Calu3 (cell line): ENCODE measurements at places on chromosomes 5 and 9. TPM values are rescaled to one million over a fixed set of nuclear protein-coding genes. Genes with fewer than 3 reads are reported as not detected.

- H3K4me3 ChIP-seq = no peak overlapping the region
- H3K4me1 ChIP-seq = no peaks in the 10 kb centered on the region
- H3K27ac ChIP-seq = no peak overlapping the region
- no peak for DNase-seq
- no peaks in the 10 kb centered on the region for H3K36me3 ChIP-seq
These were observed 85.9 kb upstream of the SIMC1 start for GRCh38 chr5:176152191-176152929.

GRCh38 chr9:114779352-114779845 lies 26.4 kb downstream of the TNFSF15 start:
- H3K27me3 ChIP-seq = peaks cover 10% of the 10 kb centered on the region
- H3K4me1 ChIP-seq = peaks cover 41% of the 10 kb centered on the region
- DNase-seq = peak; percentile 89
- H3K36me3 ChIP-seq = peaks cover 5% of the 10 kb centered on the region

ANXA1 gene
- 458 and 526 TPM in 2 replicates for total RNA-seq

BTNL8 gene
- total RNA-seq = not detected in 2 replicates

CCL28 gene
- 9.9 and 12.2 TPM in 2 replicates for total RNA-seq

GRCh38 chr5:66538531-66538930 lies 57.7 kb upstream of the MAST4 start:
- no peaks in the 10 kb centered on the region for H3K4me1 ChIP-seq
- no peak overlapping the region for H3K4me3 ChIP-seq
- peaks cover 34% of the 10 kb centered on the region for H3K27me3 ChIP-seq

DNA sequence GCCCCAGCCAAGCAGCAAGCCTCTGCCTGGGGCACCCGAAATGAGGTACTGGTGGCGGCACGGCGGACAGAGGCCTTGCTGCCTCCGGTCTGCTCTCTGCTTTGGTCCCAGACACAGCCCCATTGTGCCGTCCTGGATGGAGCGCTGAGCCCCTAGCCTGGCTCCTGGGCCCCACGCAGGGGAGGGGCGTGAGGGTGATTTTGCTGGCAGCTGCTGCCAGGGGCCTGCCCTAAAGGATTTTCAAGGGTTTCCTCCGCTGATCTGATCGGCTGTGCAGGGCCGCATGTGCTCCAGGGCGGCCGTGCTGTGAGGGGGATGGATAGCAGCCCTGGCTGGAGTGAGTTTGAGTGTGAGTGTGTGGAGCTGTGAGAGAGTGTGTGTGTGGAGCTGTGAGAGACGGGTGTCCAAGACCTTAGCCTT lies 1.3 kb downstream of the GPSM1 start:
- H3K4me1 ChIP-seq = no peaks in the 10 kb centered on the region
- H3K36me3 ChIP-seq = no peaks in the 10 kb centered on the region
- no peaks in the 10 kb centered on the region for H3K27me3 ChIP-seq
- H3K4me3 ChIP-seq = no peak overlapping the region
- no peak overlapping the region for H3K27ac ChIP-seq
- DNase-seq = no peak

RCL1 gene
- 20.7 and 21.3 TPM in 2 replicates for total RNA-seq

- H3K4me1 ChIP-seq = peaks cover 27% of the 10 kb centered on the region
- H3K4me3 ChIP-seq = no peak overlapping the region
- H3K27me3 ChIP-seq = no peaks in the 10 kb centered on the region
- DNase-seq = no peak
These were observed 15.5 kb downstream of the TYRP1 start for GRCh38 chr9:12708562-12709298.

- no peak overlapping the region for H3K27ac ChIP-seq
- peaks cover 18% of the 10 kb centered on the region for H3K27me3 ChIP-seq
- peaks cover 10% of the 10 kb centered on the region for H3K4me1 ChIP-seq
- no peak for DNase-seq
- no peak overlapping the region for H3K4me3 ChIP-seq
- H3K36me3 ChIP-seq = no peaks in the 10 kb centered on the region
These were observed 171.9 kb downstream of the ZNF462 start for GRCh38 chr9:107034831-107035230.

GRCh38 chr9:121498487-121499176 lies 1.0 kb downstream of the GGTA1 start:
- no peak overlapping the region for H3K27ac ChIP-seq
- peaks cover 17% of the 10 kb centered on the region for H3K4me1 ChIP-seq
- H3K27me3 ChIP-seq = peaks cover 73% of the 10 kb centered on the region
- peak; percentile 14 for DNase-seq

GRCh38 chr9:96071076-96071814 lies 195.8 kb downstream of the ERCC6L2 start:
- no peaks in the 10 kb centered on the region for H3K4me1 ChIP-seq
- H3K27ac ChIP-seq = no peak overlapping the region
- no peaks in the 10 kb centered on the region for H3K36me3 ChIP-seq
- H3K4me3 ChIP-seq = no peak overlapping the region
- peak; percentile 29 for DNase-seq
- peaks cover 26% of the 10 kb centered on the region for H3K27me3 ChIP-seq

DNA sequence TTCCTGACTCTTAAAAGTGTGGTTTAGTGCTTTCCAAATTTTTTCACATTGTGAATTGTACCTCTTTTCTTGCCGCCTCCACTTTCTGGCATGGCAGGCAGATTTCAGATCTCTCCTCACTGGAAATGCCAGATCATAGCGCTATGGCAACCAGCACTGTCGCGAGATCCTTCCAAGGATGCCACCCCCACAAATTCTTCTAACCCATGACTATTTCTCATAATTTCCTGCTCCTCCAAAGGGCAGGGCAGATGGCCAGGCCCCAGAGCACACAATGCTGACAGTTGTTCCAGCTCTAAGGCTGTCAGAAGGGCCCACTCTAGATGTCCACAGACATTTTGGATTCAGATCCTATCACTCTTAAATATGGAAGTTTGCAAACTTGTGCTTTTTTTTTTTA lies 446.2 kb upstream of the RIOK2 start:
- no peaks in the 10 kb centered on the region for H3K36me3 ChIP-seq
- no peak for DNase-seq
- H3K4me1 ChIP-seq = no peaks in the 10 kb centered on the region
- no peak overlapping the region for H3K4me3 ChIP-seq

DNA sequence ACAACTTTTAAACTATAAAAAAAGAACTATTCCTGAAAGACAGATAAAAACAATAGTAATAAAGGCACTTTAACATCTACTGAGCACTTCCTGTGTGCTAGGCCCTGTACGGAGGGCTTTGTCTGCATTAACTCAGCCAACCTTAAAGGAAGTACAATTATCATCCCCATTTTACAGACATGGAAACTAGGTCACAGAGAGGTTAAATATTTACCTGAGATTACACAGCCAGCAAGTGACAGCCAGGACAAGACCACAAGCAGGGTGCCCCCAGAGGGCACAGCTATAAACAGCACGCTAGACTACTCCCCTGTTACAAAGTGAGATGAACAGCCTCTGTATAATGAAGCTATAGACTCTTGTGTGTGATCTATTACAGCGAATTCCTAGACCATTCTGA lies 25.5 kb downstream of the DDX31 start:
- peak; percentile 5 for DNase-seq
- no peaks in the 10 kb centered on the region for H3K27me3 ChIP-seq
- H3K27ac ChIP-seq = no peak overlapping the region
- H3K4me3 ChIP-seq = no peak overlapping the region
- H3K36me3 ChIP-seq = peaks cover 24% of the 10 kb centered on the region
- H3K4me1 ChIP-seq = peaks cover 11% of the 10 kb centered on the region

DNA sequence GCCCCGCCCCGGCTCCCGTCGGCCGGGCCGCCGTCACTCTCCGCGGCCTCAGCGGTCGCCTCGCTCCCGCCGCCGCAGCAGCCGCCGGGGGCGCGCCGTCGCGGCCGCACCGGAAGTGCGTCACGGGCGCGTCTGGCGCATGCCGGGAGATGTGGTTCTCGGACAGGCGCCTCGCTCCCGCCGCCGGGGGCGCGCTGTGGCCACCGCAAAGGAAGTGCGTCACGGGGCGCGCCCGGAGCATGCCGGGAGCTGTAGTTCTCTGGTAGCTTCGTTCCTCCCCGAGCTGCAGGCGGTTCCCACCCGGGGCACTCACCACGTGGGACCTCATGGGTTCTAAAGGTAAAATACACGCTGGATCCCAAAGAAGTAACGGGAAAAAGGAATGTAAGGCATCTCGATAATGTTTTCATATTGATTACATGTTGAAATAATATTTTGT lies at the start of gene UBAC1:
UBAC1 (minus strand) TSS at position 97 of the 439 bp plus-strand sequence. CDS start 211 bp downstream, outside the sequence.
- H3K4me1 ChIP-seq = peaks cover 19% of the 10 kb centered on the region
- peak; percentile 93 for DNase-seq
- H3K27me3 ChIP-seq = peaks cover 21% of the 10 kb centered on the region

SLC34A3 gene
- 0.26 and 0.34 TPM in 2 replicates for total RNA-seq

DNA sequence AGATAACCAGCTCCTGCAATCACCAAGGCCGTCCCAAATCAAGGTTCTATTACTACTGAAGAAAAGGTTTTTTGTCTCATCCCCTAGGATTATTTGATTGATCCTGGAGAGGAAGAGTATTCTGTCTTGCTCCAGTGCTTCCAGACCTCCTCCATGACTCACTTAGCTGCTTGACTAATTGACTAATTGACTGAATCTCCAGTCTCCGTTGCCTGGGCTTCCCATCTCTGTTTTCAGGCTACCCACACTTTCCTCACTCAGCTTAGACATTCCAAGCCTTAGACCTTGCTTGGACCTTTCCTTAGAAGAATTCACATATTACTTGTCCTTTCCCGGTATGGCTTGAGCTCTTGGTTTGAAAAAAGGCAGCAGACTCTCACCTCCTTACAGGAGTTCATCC lies 60.6 kb downstream of the FRMD3 start:
- H3K4me1 ChIP-seq = peaks cover 12% of the 10 kb centered on the region
- no peak overlapping the region for H3K4me3 ChIP-seq
- no peak overlapping the region for H3K27ac ChIP-seq
- H3K36me3 ChIP-seq = no peaks in the 10 kb centered on the region
- H3K27me3 ChIP-seq = no peaks in the 10 kb centered on the region

FRMD3 gene
- 0.38 and 0.93 TPM in 2 replicates for total RNA-seq

GRCh38 chr9:20659474-20659967 lies 24.5 kb upstream of the FOCAD start:
- DNase-seq = no peak
- no peaks in the 10 kb centered on the region for H3K4me1 ChIP-seq
- H3K27ac ChIP-seq = no peak overlapping the region
- H3K36me3 ChIP-seq = no peaks in the 10 kb centered on the region
- no peak overlapping the region for H3K4me3 ChIP-seq

SKP2 gene
- 23.7 and 26.1 TPM in 2 replicates for total RNA-seq

- no peaks in the 10 kb centered on the region for H3K36me3 ChIP-seq
- H3K27me3 ChIP-seq = no peaks in the 10 kb centered on the region
- H3K27ac ChIP-seq = no peak overlapping the region
- H3K4me1 ChIP-seq = peaks cover 6% of the 10 kb centered on the region
These were observed 17.2 kb downstream of the PITX1 start for GRCh38 chr5:135016861-135017290.

SEMA5A gene
- 0.52 and 0.93 TPM in 2 replicates for total RNA-seq

- H3K36me3 ChIP-seq = no peaks in the 10 kb centered on the region
- no peak overlapping the region for H3K4me3 ChIP-seq
- peaks cover 5% of the 10 kb centered on the region for H3K4me1 ChIP-seq
- no peak overlapping the region for H3K27ac ChIP-seq
These were observed 6.1 kb upstream of the PANK3 start for GRCh38 chr5:168585119-168585856.

DNA sequence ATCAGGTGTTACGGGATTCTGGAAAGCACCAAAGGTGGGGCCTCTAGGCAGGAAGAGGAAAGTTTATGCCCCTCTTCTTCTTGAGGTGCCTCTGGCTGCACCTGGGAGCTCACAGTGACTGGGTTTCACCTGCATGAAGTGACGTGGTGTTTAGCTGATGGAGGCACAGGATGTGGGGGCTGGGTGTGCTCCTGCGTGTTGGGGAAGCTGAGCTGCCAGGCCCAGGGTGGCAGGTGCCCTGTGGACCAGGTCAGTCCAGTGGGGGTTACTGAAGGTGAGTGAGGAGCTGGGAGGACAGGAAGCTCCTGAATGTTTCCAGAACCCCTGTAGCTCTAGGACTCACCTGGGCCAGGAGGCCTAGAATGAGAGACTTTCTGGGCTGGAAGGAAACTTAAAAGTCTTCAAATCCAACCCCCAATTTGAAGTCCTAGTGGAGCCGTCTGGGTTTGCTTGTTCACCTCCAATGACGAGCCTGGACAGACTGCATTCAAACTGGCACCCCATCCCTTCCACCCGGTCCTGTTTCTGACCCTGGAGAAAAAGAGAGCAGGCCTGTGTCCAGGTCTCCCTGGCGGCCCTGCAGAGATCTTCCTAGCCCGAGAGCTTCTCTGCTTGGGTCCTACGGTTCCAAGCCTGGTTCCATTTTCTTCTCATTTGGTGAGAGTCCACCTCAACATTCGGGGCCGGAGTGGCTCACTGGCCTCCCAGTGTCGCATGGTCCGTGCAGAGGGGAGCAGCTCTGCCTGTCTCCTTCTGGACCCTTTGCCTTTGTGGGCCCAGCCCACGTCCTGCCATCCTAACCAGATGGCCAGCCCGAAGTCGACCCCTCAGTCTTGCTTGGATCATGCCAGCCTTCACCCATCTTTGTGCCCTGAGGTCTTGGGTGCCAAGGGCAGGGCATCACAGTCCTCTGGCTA lies 22.3 kb downstream of the TRAF1 start:
- DNase-seq = no peak
- no peaks in the 10 kb centered on the region for H3K4me1 ChIP-seq
- H3K4me3 ChIP-seq = no peak overlapping the region
- peaks cover 9% of the 10 kb centered on the region for H3K27me3 ChIP-seq
- H3K36me3 ChIP-seq = no peaks in the 10 kb centered on the region
- H3K27ac ChIP-seq = no peak overlapping the region

- H3K36me3 ChIP-seq = no peaks in the 10 kb centered on the region
- H3K27me3 ChIP-seq = no peaks in the 10 kb centered on the region
- H3K4me3 ChIP-seq = no peak overlapping the region
- no peak for DNase-seq
- H3K27ac ChIP-seq = no peak overlapping the region
- no peaks in the 10 kb centered on the region for H3K4me1 ChIP-seq
These were observed 56.1 kb downstream of the TTLL11 start for GRCh38 chr9:122036988-122037387.

PCDH1 gene
- 146 and 167 TPM in 2 replicates for total RNA-seq
